AG10803 (cell line): ENCODE measurements at places on chromosomes 1 and 21.

- DNase-seq = no peak
Measured at GRCh38 chr1:212208978-212209644, 76.1 kb upstream of the PPP2R5A start.

GRCh38 chr1:230938924-230939368 lies 39.7 kb downstream of the TTC13 start:
- DNase-seq = no peak

DNA sequence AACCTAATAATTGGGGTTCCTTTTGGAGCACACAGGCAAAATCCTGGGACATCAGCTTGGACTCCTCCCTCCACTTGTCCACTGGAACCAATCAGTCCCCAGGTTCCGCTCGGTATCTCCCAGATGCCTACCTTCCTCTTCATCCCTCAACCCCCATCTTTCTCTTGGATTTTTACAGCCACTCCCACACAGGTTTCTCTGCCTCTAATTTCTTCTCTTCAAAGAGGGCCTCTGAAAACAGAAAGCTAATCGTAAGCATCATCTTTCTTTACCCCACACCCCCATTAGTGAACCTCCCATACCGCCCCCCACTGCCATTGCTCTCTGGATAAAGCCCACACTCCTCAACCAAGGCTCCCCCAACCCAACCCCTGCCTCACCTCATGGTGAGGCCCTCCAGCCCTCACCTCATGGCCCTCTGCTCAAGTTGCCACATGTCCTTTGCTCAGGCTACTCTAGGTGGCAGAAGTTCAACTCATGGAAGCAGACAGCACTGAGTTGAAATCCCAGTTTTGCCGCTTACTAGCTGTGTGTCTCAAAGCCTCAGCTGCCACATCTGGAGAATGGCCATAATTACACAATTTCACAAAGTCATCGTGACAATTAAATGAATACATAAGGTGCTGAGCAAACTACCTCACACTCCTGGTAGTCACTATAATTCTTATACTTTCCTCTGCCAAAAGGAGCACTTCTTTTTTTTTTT lies 18.1 kb upstream of the WASF2 start:
- DNase-seq = peak; percentile 56

GRCh38 chr1:2134621-2135307 lies 59.8 kb downstream of the FAAP20 start:
- no peak for DNase-seq

GRCh38 chr21:44599264-44600029 lies 950 bp upstream of the KRTAP10-7 start:
- DNase-seq = no peak

- DNase-seq = no peak
Measured at GRCh38 chr1:45013551-45014209, 1.6 kb downstream of the UROD start.

DNA sequence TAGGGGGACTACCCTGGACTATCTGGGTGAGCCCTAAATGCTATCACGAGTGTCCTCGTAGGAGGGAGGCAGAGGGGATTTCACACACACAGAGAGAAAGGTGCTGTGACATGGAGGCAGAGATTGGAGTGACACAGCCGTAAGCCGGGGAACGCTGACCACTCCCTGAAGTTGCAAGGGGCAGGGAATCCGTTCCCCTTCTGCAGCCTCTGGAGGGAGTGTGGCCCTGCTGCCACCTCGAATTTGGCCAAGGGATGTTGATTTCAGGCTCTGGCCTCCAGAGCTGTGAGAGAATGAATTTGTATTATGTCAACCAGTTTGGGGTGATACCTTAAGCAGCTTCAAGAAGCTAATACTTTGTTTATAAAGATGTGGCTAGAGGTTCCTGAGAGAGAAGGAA lies 137.7 kb downstream of the ACTL8 start:
- DNase-seq = no peak

GRCh38 chr1:241356187-241356518 lies 852 bp downstream of the RGS7 start:
- no peak for DNase-seq

- no peak for DNase-seq
Measured at GRCh38 chr1:55272994-55273393, 57.8 kb upstream of the USP24 start.

DNA sequence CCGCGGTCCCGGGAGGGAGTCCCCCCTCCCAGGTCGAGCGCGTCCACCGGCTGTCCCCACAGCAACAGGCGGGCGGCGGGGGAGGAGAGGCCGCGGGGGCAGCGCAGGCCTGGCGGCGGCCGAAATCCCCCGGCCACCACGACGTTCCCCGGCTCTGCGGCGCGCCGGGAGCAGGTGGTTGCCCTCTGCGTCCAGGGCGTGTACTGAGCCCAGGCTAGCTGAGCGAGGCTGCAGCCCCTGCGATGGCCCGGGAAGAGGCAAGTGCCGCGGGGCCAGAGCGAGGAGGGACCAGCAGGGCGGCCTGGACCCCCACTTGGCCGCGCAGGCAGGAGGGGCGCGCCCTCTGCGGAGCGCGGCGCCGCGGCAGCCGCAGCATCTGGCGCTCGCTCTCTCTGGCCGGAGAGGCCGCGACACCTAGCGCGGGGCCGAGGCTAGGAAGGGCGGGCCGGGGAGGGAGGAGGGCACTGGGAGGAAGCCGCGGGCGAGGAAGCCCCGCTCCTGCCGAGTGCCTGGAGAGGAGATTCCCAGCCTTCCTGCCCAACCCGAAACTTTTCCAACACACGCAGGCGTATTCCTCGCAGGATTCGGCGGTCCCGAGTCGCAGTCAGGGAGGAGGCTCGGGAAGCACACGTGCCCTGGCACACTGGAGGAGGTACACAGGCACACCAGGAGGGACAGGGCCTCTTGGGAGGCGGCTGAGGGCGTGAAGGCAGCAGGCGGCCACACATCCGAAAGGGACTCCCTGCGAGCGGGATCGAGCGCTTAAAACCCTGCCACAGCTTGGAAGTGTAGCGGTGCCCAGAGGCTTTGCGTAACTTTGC lies 4.9 kb upstream of the PROX1 start:
- no peak for DNase-seq

GRCh38 chr1:43258370-43258769 lies 11.4 kb upstream of the TMEM125 start:
- DNase-seq = no peak

DNA sequence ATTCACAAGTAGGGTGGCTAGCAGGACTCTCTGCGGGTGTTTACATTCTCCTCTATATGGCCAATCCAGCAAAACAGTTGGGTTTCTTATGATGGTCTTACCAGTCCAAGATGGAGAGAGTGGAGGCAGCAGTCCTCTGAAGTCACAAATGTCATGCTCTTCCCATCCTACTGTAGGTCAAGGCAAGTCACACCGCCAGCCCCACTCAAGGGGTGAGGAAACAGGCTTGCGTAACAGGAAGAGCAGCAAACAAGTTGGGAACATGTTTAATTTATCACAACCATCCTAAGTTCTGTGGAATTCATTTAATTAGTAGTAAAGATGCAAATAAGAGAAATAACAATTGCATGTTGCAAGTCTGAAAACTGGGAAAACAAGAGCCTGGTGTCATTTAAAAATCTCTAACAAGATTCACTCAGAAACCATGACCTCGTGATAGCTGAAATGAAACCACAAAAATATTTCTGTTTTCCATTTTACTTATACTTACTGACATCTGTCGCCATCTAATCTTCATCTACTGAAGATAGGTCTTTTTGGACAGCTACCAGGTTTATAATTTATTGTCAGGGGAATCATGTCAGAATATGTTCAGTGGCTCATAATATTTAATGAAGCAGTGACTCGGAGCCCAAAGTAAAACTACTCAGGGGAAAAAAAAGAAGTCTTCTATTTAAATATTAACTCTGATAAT lies 349.1 kb upstream of the FMN2 start:
- no peak for DNase-seq

DNA sequence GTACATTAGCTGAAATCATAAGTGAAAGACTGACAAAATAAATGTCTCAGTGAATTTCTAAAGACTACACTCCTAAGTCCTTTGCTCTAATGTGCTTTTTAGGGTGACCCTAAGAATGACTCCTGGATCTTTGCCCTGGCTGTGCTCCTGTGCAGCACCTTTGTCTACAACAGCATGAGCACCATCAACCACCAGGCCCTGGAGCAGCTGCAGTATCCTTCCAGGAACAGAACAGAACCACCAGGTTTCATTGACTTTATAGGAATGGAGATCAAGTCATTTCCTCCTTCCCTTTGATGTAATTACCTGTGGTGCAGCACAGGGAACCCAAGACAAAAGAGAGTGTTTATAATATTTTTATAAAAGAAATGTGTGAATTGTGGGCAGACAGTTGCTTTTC lies 14.1 kb downstream of the GBP6 start:
- DNase-seq = no peak

DNA sequence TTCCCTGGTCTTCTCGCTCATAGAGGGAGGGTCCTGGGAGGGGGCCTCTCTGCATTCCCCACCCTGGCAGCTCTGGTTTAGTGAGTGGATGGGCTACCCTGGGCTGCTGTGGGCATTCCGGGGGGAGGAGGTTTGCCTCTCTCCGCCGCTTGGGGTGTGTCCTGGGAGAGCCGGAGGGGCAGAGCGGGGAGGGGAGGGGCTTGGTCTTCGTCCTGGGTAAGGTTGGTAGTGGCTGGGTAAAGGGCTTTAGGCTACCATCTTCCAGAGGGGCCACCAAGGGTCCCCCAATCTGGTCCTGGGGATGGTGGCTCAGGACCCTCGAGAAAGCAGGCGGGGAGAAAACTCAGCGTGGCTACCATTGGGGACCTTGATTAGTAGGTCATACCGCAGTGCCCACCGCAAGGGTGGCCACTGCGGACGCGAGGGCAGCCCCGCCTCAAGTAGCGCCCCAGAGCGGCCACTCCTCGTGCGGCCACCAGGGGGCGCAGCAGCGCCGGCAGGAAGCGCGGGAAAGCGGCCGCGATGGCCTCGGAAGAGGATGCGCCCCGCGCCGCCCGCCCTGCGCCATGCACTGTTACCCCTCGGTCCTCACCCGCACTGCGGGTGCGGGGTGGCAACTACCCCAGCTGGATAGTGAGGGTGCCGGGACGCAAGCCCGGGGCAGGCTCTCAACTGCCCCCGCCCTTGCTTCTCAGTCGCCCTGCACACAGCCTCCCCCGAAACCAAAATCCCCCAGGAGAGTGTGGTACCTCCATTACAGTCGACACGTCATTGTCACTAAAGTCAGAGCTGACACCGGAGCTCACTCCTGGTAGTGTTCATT lies 44.1 kb upstream of the SLC25A33 start:
- peak; percentile 33 for DNase-seq

GRCh38 chr1:76136894-76137293 lies 62.3 kb downstream of the ST6GALNAC3 start:
- DNase-seq = no peak

DNA sequence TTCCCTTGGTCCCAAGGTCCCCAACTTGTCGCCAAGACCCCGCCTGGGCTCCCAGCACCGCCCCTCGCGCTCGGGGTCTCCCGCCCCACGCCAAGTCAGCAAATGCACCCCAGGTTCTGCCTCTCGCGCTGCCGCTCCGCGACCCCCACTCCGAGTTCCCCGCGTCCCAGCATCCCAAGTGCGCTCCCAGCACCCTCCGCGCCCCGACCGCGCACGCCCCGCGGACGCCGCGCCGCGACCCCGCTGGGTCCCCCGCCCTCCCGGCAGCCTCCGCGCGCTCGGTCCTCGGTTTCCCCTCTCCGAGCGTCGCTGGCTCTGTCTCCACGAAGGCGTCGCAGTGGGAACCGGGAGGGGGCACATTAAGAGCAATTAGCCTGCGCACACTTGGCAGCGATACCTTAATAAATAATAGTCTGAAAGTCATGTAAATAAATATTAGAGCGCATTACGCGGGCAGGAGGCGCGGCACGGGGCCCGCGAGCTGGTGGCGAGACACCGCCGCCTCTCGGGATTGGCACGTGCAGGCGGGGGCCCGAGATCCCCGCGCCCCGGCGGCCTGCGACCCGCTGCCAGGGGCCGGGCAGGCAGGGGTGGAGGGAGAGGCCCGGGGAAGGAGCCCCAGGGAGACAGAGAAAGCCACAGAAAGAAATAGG lies 75.9 kb downstream of the VWA5B1 start:
- DNase-seq = no peak

DNA sequence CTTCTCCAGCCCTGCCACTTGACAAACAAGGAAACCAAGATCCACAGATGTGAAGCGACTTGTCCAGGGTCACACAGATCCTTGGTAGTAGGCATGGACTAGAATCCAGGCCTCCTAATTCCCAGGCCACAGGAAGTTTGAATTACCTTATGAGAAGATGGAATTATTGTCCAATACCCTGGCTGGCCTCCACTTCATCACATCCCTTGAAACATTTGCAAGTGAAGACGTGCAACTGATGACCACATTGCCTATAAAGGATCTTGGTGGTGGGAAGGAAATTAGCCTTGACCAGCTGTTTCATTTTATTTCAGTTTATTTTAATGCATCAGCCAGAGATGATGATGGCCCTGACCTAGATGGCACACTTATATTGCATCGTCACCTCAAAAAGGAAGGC lies 165.8 kb upstream of the CAMK1G start:
- no peak for DNase-seq

DNA sequence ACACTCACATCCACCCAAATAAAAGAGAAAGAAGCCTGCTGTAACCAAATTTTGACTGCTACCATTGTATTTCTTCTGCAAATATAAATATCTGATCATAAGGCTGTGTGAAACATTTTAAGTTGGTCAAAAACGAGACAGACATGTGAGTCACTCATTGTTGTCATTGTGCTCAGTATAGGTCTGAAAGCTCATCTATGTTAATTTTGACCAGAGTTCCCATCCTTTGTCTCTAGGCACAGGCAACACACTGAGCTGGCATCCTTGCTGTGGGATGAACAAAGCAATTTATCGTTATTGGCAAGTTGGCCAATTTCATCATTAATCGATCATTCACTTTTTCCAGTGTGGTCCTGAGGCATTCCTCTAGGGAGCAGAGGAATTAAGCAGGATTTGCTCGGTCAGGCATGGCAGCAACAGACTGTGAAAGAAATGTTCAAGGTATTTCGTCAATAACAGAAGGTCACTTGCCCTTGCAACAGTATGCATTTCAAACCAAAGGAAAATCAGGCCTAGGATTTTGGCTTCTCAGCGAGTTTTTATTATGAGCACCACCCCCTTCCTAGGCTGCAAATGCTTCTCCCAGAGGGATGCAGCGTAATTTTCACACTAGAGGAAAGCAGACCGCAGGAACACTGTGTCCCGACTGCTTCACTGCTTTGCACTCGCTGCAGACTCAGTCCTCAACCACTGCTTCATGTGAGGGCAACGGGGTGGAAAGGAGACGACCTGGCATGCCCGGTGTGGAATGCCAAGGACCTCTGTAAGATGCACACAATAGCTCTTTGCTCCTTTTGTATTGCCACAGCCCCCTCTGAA lies 87.9 kb upstream of the SMYD2 start:
- DNase-seq = no peak

DNA sequence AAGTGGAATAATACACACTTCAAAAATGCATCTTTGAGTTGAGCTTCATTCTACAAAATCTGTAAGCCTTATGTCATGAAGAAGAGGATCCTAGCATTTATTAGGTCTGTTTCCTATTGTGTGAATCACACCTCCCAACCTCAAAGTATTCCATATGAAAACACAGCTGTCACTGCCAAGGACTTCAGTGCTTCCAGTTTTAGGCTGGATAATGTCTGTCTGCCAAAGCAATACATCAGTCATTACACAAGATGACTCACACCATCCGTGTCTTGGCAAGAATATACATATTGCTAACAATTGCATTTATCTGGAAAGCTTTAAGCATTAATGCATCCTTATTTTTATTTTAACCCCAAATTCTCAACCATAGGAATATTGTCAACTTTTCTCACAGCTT lies 125.7 kb upstream of the TMPRSS15 start:
- peak; percentile 9 for DNase-seq
